PC-9 (cell line): ENCODE measurements at places on chromosomes 7 and 10. TPM values are rescaled to one million over a fixed set of nuclear protein-coding genes. Genes with fewer than 3 reads are reported as not detected.

EPDR1 gene
- total RNA-seq = 3.3 and 5.4 TPM in 2 replicates

- no peaks in the 10 kb centered on the region for H3K27me3 ChIP-seq
- no peak overlapping the region for H3K27ac ChIP-seq
Observed at GRCh38 chr10:119340893-119341458, 133.6 kb downstream of the GRK5 start.

DNA sequence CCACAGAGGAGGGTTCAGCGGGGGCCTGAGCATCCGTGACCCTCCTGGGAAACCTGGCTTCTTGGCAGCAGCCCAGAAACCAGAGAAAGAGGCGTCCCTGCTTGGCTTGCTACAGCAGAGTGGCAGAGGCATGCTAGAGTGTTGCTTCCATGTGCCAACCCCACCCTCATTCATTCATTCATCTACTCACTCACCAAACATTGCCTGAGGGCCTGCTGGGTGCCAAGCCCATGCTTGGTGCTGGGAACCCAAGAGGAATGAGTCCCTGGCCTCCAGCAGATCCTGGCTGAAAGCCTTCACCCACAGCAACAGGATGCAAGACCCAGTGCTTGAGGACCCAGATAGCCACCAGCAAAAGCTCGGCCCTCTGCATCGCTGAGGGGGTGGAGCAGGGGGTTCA is 129.0 kb downstream of the CDH23 start:
- no peaks in the 10 kb centered on the region for H3K4me1 ChIP-seq
- H3K27me3 ChIP-seq = no peaks in the 10 kb centered on the region
- no peaks in the 10 kb centered on the region for H3K36me3 ChIP-seq
- no peak overlapping the region for H3K4me3 ChIP-seq
- DNase-seq = no peak

DNA sequence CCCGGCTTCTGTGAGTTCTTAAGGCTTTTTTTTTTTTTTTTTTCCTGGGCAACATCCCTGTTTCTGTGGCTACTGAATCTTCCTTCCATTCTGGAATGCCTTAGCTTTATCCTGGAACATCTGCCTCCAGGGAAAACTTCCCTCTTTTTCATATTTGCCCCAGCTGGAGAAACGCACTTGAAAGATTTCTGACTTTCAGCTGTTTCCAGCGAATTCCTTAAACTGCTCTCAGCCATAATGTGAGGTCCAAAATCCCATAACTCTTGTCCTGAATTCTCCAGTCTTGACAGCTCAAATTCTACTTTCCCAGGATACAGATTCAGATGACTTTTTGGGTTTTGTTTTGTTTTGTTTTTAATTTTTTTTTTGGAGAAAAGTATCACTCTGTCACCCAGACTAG is 263.6 kb upstream of the AUTS2 start:
- H3K27ac ChIP-seq = no peak overlapping the region
- no peaks in the 10 kb centered on the region for H3K36me3 ChIP-seq
- no peaks in the 10 kb centered on the region for H3K27me3 ChIP-seq
- H3K4me3 ChIP-seq = no peak overlapping the region
- DNase-seq = no peak

NRG3 gene
- not detected in 2 replicates for total RNA-seq

ZCWPW1 gene
- total RNA-seq = 7.4 TPM in 2 replicates

OR13A1 gene
- total RNA-seq = 0.15 TPM in 1 of 2 replicates, not detected in the other

- H3K4me1 ChIP-seq = no peaks in the 10 kb centered on the region
- no peaks in the 10 kb centered on the region for H3K36me3 ChIP-seq
- H3K27me3 ChIP-seq = 0 out of 2 replicates have a peak, but pooled peaks cover 3% of the 10 kb centered on the region
- H3K27ac ChIP-seq = no peak overlapping the region
- no peak for DNase-seq
Observed at GRCh38 chr7:141359262-141359661, 191.9 kb upstream of the AGK start.

ASIC3 gene
- total RNA-seq = 7.6 and 10.5 TPM in 2 replicates

DNA sequence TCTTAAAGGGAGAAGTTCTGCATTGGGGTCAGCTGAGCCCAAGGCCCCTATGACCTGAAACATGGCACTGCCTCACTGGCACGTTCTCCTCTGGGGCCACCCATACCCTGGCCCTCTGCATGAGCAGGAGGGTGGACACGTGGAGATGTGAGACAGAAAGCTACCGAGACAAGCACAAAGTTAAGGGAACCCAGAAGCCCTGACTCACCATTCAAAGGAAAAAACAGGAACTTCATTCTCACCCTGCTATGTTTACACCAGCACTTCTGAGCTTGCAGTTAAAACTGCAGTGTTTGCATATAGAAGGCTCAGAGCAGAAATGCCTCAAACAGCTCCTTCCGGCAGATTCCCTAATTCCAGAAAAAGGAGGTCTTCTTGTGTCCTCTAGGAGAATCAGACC is 41.7 kb downstream of the DENND11 start:
- no peak overlapping the region for H3K4me3 ChIP-seq
- H3K27me3 ChIP-seq = no peaks in the 10 kb centered on the region
- H3K36me3 ChIP-seq = peaks cover 31% of the 10 kb centered on the region; the same call in 1 of the 2 replicates
- H3K4me1 ChIP-seq = peaks cover 34% of the 10 kb centered on the region

DNA sequence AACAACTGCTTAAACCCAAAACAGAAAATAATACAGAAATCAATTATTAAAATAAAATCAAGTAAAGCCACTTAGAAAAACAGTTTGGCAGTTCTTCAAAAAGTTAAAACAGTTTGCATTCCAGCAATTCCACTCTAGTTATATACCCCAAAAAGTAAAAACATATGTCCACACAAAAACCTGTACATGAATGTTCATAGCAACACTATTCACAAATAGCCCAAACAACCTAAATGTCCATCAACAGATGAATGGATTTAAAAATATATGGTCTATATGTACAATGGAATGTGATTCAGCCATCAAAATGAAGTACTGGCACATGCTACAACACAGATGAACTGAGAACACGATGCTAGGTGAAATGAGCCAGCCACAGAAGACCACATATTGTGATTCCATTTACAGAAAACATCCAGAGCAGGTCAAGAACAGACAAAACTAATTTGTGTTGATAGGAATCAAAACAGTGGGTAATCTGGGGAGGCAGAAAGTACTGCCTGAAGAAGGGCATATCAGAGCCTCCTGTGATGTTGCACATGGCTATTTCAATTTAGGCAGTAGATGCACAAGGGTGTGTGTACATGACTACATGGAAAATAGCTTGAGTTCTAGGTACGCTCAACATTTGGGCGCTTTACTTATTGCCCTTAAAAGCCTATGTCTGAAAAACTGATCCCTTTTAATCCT is 66.3 kb downstream of the CYTH3 start:
- no peak overlapping the region for H3K4me3 ChIP-seq
- no peaks in the 10 kb centered on the region for H3K36me3 ChIP-seq
- no peak for DNase-seq
- no peak overlapping the region for H3K27ac ChIP-seq
- no peaks in the 10 kb centered on the region for H3K4me1 ChIP-seq

DNA sequence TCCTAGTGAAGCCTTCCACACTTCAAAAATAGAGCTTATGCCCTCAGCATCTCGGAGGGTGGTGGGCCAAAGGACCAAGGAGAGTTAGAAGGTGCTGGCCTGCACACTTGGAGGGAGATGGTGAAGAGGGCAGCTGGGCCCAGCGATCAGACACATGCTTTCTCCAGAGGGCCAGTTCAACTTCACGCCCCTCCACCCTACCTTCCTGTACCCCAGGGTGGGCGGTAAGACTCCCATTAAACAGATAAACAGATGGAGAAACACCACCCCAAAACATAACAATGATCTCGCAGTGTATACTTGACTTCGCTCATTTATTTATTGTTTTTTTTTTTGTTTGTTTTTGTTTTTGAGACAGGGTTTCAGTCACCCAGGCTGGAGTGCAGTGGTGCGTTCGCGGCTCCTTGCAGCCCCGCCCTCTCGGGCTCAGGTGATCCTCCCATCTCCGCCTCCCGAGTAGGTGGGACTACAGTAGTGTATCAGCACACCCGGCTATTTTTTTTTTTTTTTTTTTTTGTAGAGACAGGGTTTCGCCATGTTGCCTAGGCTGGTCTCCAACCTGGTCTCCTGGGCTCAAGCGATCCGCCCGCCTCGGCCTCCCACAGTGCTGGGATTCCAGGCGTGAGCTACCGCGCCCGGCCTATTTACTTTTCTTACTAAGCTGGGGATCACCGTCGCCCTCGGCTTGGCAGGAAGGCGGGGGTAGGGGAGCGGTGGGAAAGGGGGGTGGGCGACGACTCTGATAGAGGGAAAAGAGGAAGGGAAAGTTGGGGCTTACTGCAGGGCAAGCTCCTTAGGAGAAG is 1.8 kb downstream of the C10orf95 start:
- H3K4me1 ChIP-seq = peaks cover 17% of the 10 kb centered on the region
- H3K36me3 ChIP-seq = no peaks in the 10 kb centered on the region
- DNase-seq = peak; percentile 76

MYPN gene
- 3.9 and 4.1 TPM in 2 replicates for total RNA-seq

DNA sequence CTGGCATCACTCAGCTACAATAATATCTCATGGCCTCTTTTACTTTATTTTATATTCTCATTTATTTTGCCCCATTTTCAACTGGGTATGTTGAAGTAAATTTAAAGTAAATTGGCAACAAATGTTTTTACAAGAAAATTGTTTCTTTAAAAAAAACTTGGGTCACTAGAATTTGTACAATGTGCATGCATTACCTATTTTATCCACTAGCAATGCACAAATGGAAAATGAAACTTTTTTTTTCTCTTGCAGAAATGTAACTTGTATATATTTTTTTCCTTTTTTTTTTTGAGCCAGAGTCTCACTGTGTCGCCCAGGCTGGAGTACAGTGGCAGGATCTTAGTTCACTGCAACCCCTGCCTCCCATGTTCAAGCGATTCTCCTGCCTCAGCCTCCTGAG is 10.3 kb upstream of the H2AZ2 start:
- H3K36me3 ChIP-seq = no peaks in the 10 kb centered on the region
- no peak overlapping the region for H3K27ac ChIP-seq
- no peak for DNase-seq
